Activated CD4-positive, CD25-positive, alpha-beta regulatory T cell (primary cell): ENCODE measurements at places on chromosomes 7 and 10.

GRCh38 chr7:101838837-101839483 is 21.5 kb downstream of the CUX1 start:
- DNase-seq: no peak

GRCh38 chr10:74081192-74081803 is 69.3 kb downstream of the AP3M1 start:
- no peak for DNase-seq

DNA sequence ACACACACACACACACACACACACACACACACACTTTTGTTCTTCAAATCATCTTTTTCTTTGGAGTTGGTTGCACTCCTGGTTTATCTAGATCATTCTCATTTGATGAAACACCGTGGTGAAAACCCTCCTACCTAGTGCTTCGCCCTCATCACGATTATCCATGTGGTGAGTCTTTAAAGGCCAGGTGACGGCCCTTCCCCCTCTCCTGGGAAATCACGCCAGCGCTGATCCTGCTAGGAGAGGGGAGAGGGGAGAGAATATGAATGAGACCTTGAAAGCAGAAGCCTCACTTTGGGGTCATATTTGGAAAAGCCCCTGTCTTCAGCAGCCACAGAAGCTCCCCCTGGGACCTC is 103.9 kb upstream of the LRRC4 start:
- DNase-seq: no peak

- DNase-seq: no peak
These were observed 764.4 kb downstream of the LRMDA start for GRCh38 chr10:76195654-76196390.

DNA sequence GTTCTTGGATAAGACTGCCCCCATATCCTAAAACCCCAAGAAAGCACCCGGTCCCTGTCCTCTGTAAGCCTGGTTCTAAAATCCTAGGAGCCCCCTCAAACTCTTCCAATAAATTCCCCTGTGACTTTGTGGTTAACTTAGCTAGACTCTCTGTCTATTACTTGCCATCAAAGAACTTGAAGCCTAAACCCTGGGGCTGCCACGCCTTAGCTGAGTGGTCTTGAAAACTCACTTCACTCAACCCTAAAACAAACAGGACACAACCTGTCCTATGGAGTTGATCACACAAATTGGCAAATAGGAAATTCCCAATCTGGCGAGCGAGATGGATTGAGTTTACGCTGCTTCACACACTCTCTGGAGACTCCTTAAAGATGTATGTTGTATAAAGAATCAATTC is 191.4 kb upstream of the SVIL start:
- no peak for DNase-seq

GRCh38 chr10:5595095-5595494 is 70.3 kb downstream of the CALML3 start:
- DNase-seq: no peak

DNA sequence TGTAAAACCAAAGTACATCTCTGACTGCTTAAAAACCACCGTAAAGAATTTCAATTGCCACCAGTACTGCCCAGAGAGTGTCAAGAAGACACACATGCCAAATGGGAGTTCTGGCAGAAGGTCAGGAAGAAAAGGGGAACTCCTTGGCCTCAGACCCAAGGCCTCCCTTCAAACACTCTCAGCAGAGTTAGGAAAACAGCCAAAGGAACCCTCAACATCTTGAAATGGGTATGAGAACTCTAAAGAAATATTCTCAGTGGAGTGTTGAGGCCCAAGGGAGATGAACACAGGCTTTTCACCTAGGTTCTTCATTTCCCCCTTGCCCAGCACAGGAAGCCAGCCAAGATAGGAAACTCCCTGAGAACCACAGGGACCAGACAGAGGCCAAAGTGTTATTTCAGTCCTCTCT is 96.1 kb upstream of the ASAH2 start:
- no peak for DNase-seq

- DNase-seq: peak; percentile 67
These were observed 1.0 kb upstream of the CBLL1 start for GRCh38 chr7:107742678-107743566.

- no peak for DNase-seq
These were observed 30.4 kb downstream of the XPNPEP1 start for GRCh38 chr10:109892931-109893330.

- no peak for DNase-seq
These were observed 49.0 kb downstream of the TES start for GRCh38 chr7:116259156-116259870.

DNA sequence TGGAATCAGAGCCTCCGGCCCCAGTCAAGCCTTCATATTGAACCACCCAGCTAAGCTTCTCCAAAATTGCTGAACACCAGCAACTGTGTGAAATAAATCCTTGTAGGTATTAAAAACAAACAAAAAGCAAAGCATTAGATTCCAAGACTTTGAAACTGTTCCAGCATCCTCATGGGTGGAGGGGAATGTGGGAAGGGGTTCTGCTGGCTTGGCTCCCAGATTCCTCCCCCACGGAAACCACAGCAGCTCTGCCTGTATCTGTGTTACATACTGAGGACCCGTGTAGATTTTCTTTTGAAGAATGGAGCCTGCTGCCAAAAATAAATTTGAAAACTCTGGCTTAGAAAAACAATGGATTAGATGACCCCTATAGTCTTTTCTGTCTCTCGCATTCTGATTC is 20.0 kb downstream of the AKR1B1 start:
- no peak for DNase-seq

GRCh38 chr7:151400626-151401315 is 9.1 kb downstream of the WDR86 start:
- no peak for DNase-seq

DNA sequence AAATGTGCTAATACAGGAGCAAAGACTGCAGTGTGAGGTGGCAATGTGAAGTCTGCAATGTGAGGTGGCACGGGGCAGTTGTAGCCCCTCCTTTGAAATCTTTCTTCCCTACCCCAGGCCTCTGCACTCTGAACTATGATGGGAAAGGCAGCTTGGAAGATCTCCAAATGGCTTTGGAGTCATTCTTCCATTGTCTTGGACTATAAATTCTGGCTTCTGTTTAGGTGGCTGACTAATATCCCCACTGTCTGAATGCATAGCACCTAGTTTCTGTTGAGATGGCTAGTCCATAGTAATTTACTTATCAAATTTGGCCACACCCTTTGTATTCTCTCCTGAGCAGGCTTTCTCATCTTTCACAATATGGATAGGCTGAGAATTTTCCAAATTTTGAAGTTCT is 175.0 kb downstream of the CFTR start:
- DNase-seq: no peak

GRCh38 chr10:3438606-3439005 is 266.0 kb upstream of the PITRM1 start:
- DNase-seq: no peak

- DNase-seq: no peak
These were observed 56.6 kb downstream of the TWIST1 start for GRCh38 chr7:19060761-19061259.

DNA sequence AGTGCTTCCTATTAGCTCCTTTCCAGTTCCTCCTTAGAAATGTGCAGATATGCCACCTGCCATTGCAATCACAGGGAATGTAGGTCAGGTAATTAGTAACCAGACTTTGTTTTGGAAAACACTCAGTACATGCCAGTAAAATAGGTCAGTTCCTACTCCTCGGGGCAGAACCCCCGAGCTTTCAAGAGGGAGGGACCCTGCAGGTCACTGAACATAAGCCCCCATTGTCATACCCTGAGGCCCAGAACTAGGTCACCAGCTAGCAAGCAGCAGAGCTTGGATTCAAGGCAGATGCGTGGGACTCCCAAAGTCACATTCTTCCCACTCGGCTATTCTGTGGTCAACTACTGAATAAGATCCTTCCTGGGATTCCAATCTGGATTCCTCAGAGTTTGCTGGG is 104.8 kb downstream of the PPP1R3C start:
- no peak for DNase-seq

DNA sequence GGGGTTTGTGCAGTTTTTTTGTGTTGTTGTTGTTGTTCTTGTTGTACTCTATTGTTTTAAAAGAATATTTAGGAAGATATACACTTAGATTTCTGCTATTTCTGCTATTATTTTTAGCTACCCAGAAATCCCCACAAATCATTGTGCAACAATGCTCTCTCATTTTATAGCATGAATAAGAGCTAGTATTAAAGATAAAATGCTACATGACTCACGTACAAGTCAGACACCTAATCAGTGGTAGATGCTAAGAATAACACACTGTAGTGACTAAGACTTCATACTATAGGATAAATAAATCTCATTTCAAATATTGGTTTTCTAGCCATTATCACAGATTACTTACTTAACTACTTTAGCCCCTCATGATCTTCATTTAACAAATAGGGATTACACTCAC is 920.5 kb downstream of the KCNMA1 start:
- DNase-seq: no peak

GRCh38 chr7:138821912-138822311 is 23.9 kb upstream of the ATP6V0A4 start:
- no peak for DNase-seq

- no peak for DNase-seq
These were observed 540.0 kb upstream of the TEX47 start for GRCh38 chr7:89335490-89335889.

DNA sequence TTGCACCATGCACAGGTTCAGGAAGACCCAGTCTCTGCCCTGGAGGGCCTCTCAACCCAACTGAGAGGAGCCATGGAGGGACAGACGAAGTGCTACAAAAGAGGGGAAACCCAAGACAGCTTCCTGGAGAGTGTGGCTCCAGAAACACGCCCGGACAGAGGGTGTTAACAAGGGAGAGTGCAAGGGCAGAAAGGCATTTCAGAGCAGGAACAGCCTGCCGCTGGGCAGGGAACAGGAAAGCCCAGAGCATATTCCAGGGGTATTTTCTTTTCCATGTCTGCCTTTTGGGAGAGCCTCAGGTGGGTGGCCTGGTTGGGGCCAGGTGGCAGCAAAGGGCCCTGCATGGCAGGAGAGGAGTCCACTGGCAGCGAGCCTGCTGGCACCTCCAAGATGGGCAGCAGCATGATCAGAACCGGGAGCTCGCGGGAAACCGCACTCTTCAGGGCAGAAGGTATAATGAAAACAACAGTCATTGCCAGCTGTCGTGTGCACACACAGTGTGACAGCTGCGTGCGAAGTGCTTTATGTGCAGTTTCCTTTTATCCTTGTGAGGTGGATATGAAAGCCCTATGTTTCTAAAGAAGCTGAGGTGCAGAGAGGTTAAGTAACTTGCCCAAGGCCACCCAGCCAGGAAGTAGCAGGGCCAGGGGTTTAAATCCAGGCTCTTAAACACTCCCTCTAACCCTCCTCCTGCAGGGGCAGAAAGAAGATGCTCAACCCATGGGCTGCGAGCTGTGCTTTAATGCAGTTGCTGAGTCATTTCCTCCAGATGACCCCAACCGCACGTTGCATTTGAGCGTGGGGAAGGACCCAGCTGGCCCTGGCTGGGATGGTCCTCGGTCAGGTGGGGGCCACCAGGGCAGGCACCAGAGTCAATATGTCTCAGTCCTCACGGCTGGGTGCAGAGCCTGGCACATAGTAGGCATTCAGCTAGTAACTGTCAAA is 128.6 kb downstream of the OAT start:
- DNase-seq: no peak

GRCh38 chr10:119079599-119080520 is 757 bp downstream of the EIF3A start:
- peak; percentile 40 for DNase-seq

DNA sequence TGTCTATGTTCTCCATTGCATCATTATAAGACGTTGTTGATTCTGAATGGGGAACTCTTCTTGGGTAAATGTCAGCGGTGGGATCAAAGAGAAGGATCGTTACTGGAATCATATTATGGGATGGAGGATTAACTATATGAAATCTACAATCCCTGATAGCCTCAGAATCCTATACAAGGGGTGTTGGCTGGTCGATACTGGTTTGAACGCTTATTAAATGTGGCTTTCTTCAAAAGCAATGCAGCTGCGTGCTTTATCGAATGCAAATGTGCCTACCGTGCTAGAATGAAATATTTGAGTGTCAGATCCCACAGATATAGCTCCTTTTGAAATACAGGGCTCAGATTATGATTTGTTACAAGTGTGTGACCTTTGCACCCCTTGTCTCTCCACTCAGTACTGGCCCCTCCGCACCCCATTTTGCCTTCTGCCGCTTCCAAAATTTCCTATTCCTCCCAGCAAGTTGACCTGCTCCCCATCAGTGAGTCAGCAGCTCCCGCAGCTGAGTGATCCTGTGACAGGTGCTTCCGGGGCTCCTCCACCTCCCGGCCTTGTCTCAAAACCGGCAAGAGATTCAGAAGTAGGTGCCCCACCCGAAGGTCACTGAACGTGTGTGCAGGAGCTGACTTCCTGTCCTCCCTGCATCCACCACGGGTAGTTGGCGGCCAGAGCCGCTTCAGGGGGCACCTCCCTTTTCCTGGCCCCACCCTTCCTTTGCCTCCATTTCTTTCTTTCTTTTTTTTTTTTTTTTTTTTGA is 76.6 kb downstream of the PTPRE start:
- no peak for DNase-seq

- no peak for DNase-seq
These were observed 212.9 kb upstream of the IMMP2L start for GRCh38 chr7:111775206-111775605.

DNA sequence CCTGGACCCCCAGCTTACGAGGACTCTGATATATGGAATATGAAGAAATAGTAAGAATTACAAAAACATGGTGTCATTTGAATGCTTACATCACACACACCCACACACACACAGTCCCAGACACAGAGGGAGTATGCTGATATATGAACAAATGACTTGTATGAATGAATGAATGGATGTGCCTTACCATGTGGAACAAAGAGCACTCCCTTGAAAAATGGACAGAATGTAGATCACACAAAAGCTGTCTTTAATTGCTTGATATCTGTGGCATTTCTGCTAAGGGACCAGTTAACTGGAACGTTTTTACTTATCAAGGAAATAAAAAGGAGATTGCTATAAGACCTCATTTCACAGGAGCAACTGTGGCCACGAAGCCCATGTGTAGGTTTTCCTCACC is 46.0 kb downstream of the PRTFDC1 start:
- no peak for DNase-seq

DNA sequence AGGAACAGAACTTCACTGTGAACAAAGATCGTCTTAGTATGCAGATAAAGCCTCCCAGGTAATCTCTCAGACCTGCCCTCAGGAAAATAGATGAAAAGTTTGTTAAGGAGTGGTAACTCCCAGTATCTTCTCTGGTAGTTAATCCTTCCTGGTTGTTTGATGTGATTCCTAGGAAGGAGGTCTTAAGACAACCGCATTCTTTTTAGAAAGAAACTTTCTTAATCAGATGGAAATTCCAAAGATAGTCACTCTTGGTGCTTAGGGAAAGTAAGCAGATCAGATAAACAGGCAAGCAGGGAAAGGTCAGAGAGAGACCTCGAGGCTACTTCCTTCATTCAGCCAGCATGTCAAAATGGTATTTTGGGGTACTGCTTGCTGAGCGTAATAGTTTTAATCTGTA is 30.5 kb upstream of the ARMC3 start:
- DNase-seq: no peak

GRCh38 chr10:120456626-120457430 is at the start of gene PLPP4:
Gene PLPP4, plus strand, starts transcription at chr10:120457227. Its CDS starts 79 bp downstream, at chr10:120457306.
- DNase-seq: no peak

DNA sequence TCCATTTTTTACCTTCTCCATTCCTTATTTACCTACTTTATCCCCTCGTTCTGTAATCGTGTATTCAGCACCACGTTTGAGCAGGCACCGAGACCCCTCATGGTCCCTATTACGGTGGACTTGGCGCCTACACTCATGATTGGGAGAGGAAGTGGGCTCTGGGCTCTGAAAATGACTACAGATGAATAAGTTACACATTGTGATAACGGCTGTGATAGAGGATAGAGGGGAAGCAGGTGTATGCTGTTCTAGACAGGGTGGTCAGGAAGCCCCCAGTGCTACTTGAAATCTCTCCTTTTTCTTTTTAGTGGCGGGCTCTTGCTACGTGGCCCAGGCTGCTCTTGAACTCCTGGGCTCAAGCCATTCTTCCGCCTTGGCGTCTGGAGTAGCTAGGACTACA is 59.8 kb downstream of the CAMK1D start:
- DNase-seq: no peak
